IPS-NIHi11 (cell line): ENCODE measurements at places on chromosomes 12 and 14.

DNA sequence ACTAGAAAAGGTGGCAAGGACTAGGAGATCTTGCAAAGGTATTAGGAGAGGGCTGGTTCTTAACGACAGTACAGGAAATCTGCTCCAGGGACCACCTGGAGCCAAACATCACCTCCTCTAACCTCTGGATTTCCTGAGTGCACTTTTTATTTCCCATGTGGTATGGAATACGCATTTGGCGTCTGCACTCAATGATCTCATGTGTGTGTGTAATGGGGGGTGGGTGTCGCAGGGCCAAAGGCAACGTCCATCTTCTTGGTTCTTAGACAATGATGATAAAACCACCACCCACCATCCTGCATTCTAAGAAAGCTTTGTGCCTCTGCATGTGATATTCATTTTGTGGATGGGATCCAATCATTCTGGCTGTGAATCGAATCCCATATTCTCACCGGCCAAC lies 68.8 kb downstream of the CLMN start:
- DNase-seq = no peak

GRCh38 chr12:40820794-40821484 lies 128.7 kb downstream of the CNTN1 start:
- DNase-seq = no peak

DNA sequence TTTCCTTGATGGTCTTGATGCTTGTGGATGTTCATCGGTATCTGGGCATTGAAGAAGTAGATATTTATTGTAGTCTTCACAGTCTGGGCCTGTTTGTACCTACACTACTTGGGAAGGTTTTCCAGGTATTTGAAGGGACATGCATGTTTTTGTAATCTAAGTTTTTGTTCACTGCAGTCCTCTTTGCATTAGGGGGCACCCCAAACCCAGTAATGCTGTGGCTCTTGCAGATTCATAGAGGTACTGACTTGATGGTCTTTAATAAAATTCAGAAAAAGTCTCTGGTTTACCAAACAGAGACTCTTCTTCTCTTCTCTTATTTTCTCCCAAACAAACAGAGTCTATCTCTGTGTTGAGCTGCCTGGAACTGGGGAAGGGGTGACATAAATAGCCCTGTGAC lies 150.9 kb upstream of the SLC16A7 start:
- no peak for DNase-seq

DNA sequence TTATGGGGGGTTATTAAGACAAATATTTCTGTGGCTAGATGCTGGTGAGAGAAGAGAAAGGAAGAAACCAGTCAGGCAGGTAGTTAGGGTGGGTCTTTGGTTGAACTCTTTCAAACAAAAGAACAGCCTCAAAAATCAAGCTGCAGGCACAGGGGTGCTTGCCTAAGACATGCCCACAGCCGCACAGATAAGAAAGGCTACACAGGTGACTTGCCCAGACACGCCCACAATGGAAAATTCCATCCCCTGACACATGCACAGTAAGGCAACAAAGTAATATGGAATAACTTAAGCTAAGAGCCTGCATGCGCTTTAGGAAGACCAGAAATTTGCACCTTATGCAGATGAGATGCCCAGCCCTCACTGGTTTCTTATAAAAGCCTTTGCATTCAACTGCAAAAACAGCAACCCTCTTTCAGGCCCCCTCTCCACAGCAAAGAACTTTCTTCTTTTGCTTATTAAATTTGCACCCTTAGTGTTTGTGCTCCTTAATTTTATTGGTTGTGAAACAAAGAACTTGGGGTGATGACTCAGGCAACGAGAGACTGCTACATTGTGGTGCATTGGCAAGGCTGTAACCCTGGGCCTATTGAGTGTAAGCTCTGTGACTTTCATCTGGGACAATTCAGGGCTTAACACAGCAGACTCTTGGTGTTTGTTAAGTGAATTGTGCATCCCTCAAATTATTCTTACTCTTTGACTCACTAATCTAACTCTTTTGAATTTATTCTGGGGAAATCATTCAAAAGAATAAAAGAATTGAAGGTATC lies 149.4 kb downstream of the RPAP3 start:
- DNase-seq = no peak

DNA sequence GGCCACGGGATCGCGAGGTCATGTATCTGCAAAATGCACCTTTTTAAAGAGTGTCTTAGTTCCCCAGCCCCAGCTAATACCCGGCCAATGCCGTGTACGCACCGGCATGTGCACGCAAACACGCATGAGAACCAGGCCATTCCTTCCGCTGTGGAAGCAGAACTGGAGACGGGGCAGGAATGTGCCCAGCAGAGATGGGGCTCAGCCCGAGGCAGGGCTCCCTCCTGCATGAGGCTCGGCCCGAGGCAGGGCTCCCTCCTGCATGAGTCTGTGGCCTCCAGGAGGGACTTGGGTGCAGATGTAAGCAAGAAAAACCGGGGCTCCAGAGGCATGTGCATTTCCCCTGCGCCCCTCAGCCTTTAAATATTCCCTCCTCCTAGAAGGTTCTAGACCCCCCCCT lies 38.2 kb downstream of the SLC6A12 start:
- DNase-seq = no peak

DNA sequence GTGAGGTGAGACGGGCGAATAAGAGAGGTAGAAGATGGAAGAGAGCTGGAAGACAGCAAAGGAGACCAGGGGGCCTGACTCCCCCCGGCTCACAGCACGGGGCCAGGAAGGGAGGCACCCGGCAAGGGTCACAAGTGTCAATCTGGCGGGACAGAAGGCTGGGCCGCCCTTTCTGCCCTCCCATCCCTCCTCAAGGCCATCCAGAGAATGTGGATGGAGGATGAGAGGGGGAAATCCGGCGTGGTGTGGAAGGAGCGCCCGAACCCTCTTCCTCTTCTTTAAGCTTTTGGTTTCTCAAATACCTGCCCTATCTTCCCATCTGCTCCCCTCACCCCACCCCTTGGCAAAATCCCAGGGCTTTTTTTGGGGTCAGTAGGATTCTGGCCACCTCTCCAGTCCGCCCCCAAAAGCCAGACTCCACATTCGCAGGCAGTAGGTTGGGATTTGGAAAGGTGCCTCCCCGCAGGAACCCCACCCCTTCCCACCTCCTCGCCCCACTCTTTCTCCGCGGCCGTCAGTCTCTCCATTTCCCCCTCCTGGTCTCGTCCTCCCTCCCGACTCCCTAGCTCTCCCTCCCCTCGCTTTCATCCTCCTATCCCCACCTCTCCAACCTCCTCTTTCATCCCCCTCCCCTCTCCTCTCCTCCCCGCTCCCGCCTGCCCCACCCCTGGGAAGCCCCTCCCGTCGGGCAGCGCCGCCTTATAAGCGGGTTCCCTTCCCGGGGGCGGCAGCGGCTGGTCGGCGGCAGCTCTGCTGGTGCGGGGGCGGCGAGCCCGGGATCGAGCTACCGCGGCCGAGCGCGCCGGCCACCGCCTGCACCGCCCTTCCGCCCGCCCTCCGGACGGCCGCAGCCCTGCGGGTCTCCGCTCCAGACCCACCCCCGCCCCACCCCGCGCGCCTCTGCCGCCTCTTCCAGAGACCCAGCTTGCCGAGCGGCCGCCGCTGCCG lies at the start of gene PTMS:
PTMS (plus strand) TSS at position 730 of the 948 bp plus-strand sequence. CDS start 343 bp downstream, outside the sequence.
- DNase-seq = peak; percentile 84
